Fibroblast of lung (primary cell): ENCODE measurements at places on chromosomes 13 and 19. TPM values are rescaled to one million over a fixed set of nuclear protein-coding genes. Genes with fewer than 3 reads are reported as not detected.
A peak's percentile ranks its signal among the peaks of the same experiment; 100 is the strongest.

- DNase-seq = peak; percentile 42
These were observed 1.7 kb downstream of the ITM2B start for GRCh38 chr13:48234566-48235340.

DNA sequence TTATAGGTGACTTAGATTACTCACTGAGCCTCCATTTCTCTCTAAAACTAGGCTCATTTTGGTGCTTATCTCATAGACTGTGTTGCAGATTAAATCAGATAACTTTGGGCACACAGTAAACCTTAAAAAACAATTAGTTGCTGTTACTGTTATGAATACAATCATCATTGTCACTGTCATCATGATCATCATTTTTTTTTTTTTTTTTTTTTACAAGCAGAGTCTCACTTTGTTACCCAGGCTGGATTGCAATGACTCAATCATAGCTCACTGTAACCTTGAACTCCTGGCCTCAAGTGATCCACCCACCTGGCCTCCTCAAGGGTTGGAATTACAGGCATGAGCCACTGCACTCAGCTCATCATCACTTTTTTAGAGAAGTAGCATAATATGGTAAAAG lies 60.0 kb downstream of the VWA8 start:
- no peak for DNase-seq

- no peak for DNase-seq
These were observed 229.8 kb downstream of the LHFPL6 start for GRCh38 chr13:39373145-39373544.

DNA sequence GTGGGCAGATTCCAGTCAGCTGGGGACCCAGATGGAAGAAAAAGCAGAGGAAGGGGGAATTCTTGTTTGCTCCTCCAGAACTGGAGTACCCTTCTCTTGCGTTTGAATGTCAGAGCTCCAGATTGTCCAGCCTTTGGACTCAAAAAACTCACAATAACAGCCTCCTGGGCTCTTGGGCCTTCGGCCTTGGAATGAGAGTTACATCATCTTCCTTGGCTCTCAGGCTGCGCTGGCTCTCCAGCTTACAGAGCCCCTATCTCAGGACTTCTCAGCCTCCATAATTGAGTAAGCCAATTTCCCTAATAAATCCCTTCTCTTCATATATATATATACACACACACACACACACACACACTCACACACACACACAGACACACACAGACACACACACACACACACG lies 1215.7 kb upstream of the SLC10A2 start:
- DNase-seq = no peak

GRCh38 chr19:21674454-21674853 lies 92.9 kb downstream of the ZNF100 start:
- no peak for DNase-seq

DNA sequence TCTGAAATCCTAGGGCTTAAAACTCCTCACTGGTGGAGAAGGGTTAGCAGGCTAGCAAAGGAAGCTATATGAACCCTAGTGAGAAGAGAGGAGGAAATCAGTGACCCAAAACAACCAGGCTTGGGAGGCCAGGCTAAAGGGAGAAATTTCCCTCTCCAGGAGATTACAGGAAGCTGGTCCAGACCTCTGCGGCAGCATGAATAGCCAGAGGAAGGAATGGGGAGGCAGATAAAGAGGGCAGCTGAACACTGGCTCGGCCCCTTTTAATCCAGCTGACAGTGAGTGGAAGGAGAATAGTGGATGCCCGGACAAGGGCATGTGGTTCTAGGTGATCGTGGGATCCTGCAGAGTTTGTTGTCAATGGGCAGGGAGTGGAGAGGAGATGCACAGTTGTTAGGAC lies 130.6 kb downstream of the COG6 start:
- no peak for DNase-seq

Gene KLC3
- 0.17 TPM in 1 of 2 replicates, not detected in the other for total RNA-seq

Gene KLK3
- not detected in 2 replicates for total RNA-seq

Gene DNAAF3
- under 0.01 and 0.17 TPM in 2 replicates for total RNA-seq

Gene CGB5
- total RNA-seq = not detected in 2 replicates

Gene CPT1C
- 18.0 and 31.2 TPM in 2 replicates for total RNA-seq

Gene EPSTI1
- 5.6 and 8.2 TPM in 2 replicates for total RNA-seq

Gene ZNF57
- 4.1 and 5.3 TPM in 2 replicates for total RNA-seq

Gene MEIOSIN
- not detected in 2 replicates for total RNA-seq
